ENCODE measurements at places on chromosomes 6 and 20.

DNA sequence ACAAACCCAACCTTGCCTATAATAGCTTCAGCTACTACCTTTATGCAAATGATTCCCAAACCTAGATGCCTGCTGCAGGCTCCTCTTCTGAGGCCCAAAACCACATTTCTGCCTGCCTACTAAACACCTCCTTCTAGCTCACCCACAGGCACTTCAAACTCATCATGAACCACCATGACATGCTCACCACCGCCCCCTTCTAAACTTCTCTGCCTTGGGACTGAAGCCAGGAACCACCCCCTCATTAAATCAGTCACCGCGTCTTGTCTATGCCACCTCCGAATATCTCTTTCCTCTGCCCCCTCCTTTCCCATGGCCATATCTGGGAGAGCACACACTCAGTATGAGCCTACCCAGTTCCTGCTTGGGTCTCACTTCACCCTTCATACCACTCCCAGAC, 101.2 kb downstream of the SNAP25 start:
- H3K4me1 ChIP-seq, result peaks cover 3% of the 10 kb centered on the region
- no peak overlapping the region for H3K27ac ChIP-seq
- no peak for DNase-seq
- no peaks in the 10 kb centered on the region for H3K36me3 ChIP-seq

- peak overlapping the region; percentile 91 for H3K27ac ChIP-seq
- H3K4me1 ChIP-seq, result peaks cover 69% of the 10 kb centered on the region
Observed at GRCh38 chr20:50814438-50815161, 19.7 kb downstream of the BCAS4 start.

GRCh38 chr6:79861023-79861422, 86.3 kb downstream of the ELOVL4 start:
- no peaks in the 10 kb centered on the region for H3K36me3 ChIP-seq
- no peak for DNase-seq
- H3K4me3 ChIP-seq, result no peak overlapping the region
- no peak overlapping the region for H3K27ac ChIP-seq
- H3K27me3 ChIP-seq, result peaks cover 6% of the 10 kb centered on the region

- no peak overlapping the region for H3K27ac ChIP-seq
- no peaks in the 10 kb centered on the region for H3K27me3 ChIP-seq
- peaks cover 3% of the 10 kb centered on the region for H3K36me3 ChIP-seq
- H3K4me1 ChIP-seq, result peaks cover 7% of the 10 kb centered on the region
- no peak overlapping the region for H3K4me3 ChIP-seq
- no peak for DNase-seq
Observed at GRCh38 chr6:2187826-2188225, 57.6 kb downstream of the GMDS start.

DNA sequence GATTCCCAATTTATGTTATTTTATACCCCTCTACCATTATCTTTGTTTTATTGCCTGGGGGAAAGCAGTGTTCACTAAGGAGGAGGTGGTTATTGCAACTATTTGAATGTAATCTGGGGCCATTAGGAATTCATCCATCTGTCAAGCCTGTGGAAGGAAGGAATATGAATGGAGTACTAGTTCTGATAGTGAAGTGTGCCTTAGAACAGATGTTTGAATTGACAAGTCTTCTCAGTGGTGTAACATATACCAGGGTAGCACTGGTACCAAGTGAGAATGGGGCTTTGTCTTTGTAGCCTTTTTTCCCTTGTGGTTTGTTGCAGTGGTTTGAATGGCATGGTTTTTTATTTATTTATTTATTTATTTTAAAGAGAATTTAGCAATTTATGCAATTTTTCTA, 27.9 kb upstream of the HDAC2 start:
- no peaks in the 10 kb centered on the region for H3K4me1 ChIP-seq
- H3K27ac ChIP-seq, result no peak overlapping the region
- no peak for DNase-seq
- no peaks in the 10 kb centered on the region for H3K36me3 ChIP-seq

DNA sequence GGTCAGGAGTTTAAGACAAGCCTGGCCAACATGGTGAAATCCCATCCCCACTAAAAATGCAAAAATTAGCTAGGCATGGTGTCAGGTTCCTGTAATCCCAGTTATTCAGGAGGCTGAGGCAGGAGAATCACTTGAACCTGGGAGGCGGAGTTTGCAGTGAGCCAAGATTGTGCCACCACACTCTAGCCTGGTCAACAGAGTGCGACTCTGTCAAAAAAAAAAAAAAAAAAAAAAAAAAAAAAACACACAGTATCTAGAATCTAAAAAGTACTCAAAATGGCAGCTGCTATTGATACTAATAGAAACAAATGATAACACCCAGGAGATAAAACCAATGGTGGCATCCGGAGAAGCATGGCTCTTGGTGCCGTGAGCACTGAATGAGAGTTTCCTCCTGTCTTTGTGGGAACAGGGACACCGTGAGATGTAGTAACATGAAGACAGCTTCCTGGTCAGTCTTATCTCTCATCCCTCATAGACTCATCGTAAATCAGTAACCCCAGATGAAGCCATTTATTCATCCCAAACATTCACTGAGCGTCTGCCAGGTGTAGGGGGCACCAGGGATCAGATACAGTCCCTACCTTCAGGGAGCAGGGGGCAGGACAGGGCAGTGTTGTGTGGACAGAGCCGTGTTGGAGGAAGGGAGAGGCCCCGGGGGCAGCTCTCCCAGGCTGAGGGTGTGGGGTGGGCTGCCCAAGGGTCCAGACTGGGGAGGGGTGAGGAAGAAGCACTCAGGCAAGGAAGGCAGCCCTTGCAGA, 66.1 kb downstream of the SYNJ2 start:
- DNase-seq, result no peak
- peaks cover 32% of the 10 kb centered on the region for H3K4me1 ChIP-seq
- H3K27me3 ChIP-seq, result no peaks in the 10 kb centered on the region
- peaks cover 28% of the 10 kb centered on the region for H3K36me3 ChIP-seq
- H3K27ac ChIP-seq, result no peak overlapping the region

- H3K4me1 ChIP-seq, result peaks cover 18% of the 10 kb centered on the region
- H3K27ac ChIP-seq, result no peak overlapping the region
- peak; percentile 30 for DNase-seq
- H3K4me3 ChIP-seq, result peak overlapping the region; percentile 53
- H3K36me3 ChIP-seq, result peaks cover 12% of the 10 kb centered on the region
Observed at GRCh38 chr6:78910591-78911171, 43.3 kb downstream of the IRAK1BP1 start.

GRCh38 chr20:53331151-53331973, 262.3 kb downstream of the ZNF217 start:
- no peaks in the 10 kb centered on the region for H3K36me3 ChIP-seq
- no peak overlapping the region for H3K4me3 ChIP-seq
- H3K4me1 ChIP-seq, result no peaks in the 10 kb centered on the region
- no peaks in the 10 kb centered on the region for H3K27me3 ChIP-seq
- no peak overlapping the region for H3K27ac ChIP-seq

GRCh38 chr6:135306166-135306565, 125.1 kb downstream of the MYB start:
- DNase-seq, result no peak
- H3K27me3 ChIP-seq, result no peaks in the 10 kb centered on the region
- peaks cover 2% of the 10 kb centered on the region for H3K4me1 ChIP-seq
- peaks cover 7% of the 10 kb centered on the region for H3K36me3 ChIP-seq
- H3K4me3 ChIP-seq, result no peak overlapping the region

GRCh38 chr6:48610846-48611245, 499.8 kb upstream of the PTCHD4 start:
- no peaks in the 10 kb centered on the region for H3K27me3 ChIP-seq
- H3K4me3 ChIP-seq, result no peak overlapping the region
- H3K4me1 ChIP-seq, result no peaks in the 10 kb centered on the region
- H3K36me3 ChIP-seq, result no peaks in the 10 kb centered on the region
- no peak for DNase-seq

DNA sequence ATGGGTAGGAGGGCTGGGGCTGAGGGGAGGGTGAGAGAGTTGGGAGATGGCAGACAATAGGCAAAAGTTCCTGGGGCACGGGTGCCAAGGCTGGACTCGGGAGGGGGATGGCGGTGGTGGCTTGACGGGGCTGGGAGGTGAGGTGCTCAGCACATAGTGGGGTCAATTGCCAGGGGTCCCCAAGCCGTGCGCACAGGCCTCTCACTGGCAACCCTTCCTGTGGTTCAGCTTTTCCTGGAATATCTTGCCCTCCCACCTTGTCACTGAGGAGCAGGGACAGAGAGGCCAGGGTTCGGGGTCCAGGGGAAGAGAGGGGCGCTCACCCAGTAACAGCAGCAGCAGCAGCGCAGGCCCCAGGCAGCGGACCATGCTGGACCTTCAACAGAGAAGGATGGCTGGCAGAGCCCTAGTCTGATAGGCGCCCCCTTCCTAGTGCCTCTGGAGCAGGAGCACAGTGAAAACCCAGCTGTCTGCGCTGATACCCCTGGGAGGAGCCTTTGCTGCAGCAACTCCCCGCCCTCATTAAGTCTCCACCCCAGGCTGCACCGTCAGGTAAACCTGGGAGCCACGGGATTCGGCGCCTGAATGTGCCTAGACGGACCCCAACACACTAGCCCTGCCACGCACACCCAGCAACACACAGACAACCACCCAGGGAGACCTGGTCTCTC, at the start of gene GFRA4:
TSS of gene GFRA4 (minus strand) at position 369 of the 671 bp plus-strand sequence. CDS start at position 369, 0 bp downstream.
- no peak within 1 kb of the TSS for H3K4me3 ChIP-seq
- DNase-seq, result no peak
- peaks cover 67% of the 10 kb centered on the region for H3K27me3 ChIP-seq
- peaks cover 45% of the 10 kb centered on the region for H3K4me1 ChIP-seq
- no peaks in the 10 kb centered on the region for H3K36me3 ChIP-seq
- H3K27ac ChIP-seq, result no peak within 1 kb of the TSS

DNA sequence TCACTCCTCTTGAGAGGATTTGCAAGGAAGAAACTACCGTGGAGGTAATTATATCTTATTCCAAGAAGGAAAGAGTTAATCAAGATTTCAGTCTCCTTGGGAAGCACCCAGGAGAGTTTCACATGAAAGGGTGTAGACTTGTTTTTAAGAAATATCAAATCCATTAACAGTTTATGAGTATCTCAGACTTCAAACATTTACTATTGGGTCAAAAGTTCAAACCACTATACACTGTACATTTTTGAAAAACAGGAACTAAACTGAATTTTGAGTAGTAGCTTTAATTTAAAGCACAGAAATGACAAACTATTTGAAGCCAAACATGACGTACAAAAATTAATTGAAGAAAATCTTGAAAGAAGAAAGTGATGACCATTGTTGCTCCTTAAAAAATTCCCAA, 164.0 kb downstream of the FOXC1 start:
- H3K4me3 ChIP-seq, result no peak overlapping the region
- peak overlapping the region; percentile 8 for H3K27ac ChIP-seq
- H3K27me3 ChIP-seq, result peaks cover 5% of the 10 kb centered on the region
- H3K36me3 ChIP-seq, result peaks cover 3% of the 10 kb centered on the region

GRCh38 chr20:25541676-25542075, 43.7 kb downstream of the NINL start:
- no peak overlapping the region for H3K4me3 ChIP-seq
- no peak for DNase-seq
- H3K36me3 ChIP-seq, result no peaks in the 10 kb centered on the region
- no peaks in the 10 kb centered on the region for H3K4me1 ChIP-seq

DNA sequence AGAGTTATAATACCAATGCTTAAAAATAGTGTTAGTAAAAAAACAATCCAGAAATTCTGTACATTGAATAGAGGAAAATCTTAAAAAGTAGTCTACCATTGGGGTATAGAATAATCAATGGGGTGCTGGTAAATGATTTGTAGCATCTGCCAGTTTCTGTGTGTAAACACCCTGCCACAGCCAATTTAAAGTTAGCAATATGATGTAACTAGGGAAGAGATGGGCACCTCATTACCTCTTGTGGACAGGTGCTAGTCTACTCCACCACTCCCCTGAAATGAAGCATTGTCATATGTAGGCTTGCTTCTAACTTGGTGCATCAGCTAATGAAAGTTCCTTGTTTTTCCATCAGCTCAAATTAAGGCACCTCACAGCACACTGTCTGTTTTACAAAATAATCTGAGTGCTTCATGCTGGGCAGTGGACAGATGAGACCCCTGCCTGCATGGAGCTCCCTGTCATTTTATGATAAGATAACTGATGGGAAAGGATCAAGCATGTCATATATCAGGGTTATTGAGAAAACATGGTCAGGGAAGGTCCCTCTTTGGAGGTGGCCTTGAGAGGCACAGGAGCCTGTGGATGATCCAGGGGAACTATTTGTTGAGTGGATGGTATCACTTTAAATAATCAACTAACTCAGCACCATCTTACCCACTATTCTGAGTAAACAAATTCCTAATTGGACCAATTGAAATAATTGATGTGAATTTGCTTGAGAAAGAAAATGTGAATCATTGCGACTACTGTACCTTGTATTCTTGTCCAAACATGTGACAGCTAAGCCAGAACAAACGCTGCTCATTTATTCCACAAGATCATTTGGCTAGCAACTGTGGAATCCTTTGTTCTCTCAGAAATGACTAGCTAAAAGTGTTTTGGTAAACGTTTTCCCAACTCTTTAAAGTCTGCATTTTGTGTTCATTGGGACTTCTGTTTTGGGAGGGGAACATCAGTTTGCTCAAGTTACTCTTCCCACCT, 45.9 kb upstream of the CSE1L start:
- no peak overlapping the region for H3K4me3 ChIP-seq
- no peaks in the 10 kb centered on the region for H3K27me3 ChIP-seq
- DNase-seq, result no peak
- H3K4me1 ChIP-seq, result no peaks in the 10 kb centered on the region

DNA sequence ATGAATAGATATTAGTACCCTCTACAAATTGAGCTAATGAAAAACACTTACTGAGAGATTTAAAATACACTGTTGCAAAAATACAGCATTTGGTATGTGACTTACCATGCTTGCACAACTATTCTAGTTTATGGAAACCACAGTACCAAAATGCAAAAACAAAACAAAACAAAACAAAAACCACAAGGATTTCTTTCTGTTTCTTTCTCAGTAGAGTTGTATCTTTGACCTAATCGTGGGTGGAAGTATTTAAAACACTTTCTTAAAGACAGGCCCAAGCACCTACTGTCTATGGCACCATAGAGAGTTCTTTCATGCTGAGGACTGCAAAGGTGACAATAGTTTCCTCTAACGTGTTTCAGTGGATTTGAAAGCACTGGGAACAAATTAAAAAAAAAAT, 95.3 kb upstream of the C6orf118 start:
- H3K36me3 ChIP-seq, result no peaks in the 10 kb centered on the region
- H3K4me1 ChIP-seq, result no peaks in the 10 kb centered on the region
- H3K27ac ChIP-seq, result no peak overlapping the region
- no peak overlapping the region for H3K4me3 ChIP-seq
- H3K27me3 ChIP-seq, result no peaks in the 10 kb centered on the region

GRCh38 chr20:14922503-14923267, 585.3 kb upstream of the FLRT3 start:
- no peak overlapping the region for H3K27ac ChIP-seq
- H3K27me3 ChIP-seq, result no peaks in the 10 kb centered on the region
- no peak overlapping the region for H3K4me3 ChIP-seq
- H3K4me1 ChIP-seq, result no peaks in the 10 kb centered on the region
- H3K36me3 ChIP-seq, result no peaks in the 10 kb centered on the region
- DNase-seq, result no peak

- H3K27me3 ChIP-seq, result no peaks in the 10 kb centered on the region
- DNase-seq, result peak; percentile 73
- H3K27ac ChIP-seq, result peak overlapping the region; percentile 97
- H3K36me3 ChIP-seq, result peaks cover 12% of the 10 kb centered on the region
- H3K4me1 ChIP-seq, result peaks cover 70% of the 10 kb centered on the region
Observed at GRCh38 chr6:32941214-32941768, 463 bp upstream of the HLA-DMB start.

GRCh38 chr6:106540907-106541306, 88.4 kb downstream of the RTN4IP1 start:
- H3K36me3 ChIP-seq, result peaks cover 70% of the 10 kb centered on the region
- H3K27me3 ChIP-seq, result no peaks in the 10 kb centered on the region
- H3K4me1 ChIP-seq, result peaks cover 24% of the 10 kb centered on the region
- DNase-seq, result no peak
